Sigmoid colon (tissue), 7 donors: ENCODE measurements at places on chromosomes 11 and 22. TPM values are rescaled to one million over a fixed set of nuclear protein-coding genes. Genes with fewer than 3 reads are reported as not detected.

CASP1 gene
- total RNA-seq = 14.3 TPM

EHF gene
- total RNA-seq = not detected

DNA sequence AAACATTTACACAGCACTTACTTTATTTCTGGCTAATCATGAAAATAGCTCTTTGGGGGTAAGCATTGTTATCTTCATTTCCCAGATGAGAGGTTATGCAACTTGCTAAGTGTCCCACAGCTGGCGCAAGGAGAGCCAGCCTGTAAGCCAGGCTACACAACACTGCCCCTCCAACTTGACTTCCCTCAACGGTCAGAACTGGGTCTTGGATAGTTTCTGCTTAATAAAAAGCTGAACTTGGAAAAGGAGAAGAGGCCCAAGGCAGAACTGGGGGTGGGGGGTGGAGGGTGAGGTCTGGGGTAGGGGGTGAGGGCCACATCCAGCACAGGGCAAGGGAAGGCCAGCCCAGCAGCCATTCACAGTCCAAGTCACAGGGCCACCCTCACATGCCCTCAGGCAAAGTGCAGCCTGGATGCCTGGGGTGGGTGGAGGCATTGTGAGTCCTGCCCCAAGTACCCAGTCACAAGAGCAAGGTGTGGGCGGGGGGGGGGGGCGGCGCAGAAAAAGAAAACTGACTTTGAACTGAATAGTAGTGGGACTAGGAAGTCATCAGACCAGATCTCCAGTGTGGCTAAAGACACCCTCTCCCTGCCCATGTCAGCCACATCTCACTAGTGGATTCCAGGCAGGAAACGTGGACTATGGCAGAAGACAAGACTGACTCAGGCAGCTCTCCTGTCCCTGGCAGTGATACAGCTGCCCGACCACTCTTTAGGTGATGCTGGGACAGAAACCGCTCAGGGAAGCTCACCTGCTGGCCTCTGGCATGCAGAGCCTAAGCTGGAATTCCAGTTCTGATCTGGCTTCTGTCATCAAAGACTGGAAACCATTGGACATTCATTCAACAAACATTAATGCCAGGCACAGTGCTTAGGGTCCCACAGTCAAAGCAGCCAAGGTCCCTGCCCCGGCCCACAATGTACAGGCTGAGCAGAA, 52.4 kb downstream of the PACSIN2 start:
- DNase-seq = no peak
- H3K27ac ChIP-seq = peak overlapping the region; percentile 28
- no peaks in the 10 kb centered on the region for H3K4me1 ChIP-seq
- no peaks in the 10 kb centered on the region for H3K36me3 ChIP-seq
- H3K27me3 ChIP-seq = no peaks in the 10 kb centered on the region

GRCh38 chr11:34337016-34337415, 20.8 kb downstream of the ABTB2 start:
- peaks cover 11% of the 10 kb centered on the region for H3K4me1 ChIP-seq
- no peak overlapping the region for H3K4me3 ChIP-seq
- H3K27me3 ChIP-seq = no peaks in the 10 kb centered on the region
- DNase-seq = no peak

DNA sequence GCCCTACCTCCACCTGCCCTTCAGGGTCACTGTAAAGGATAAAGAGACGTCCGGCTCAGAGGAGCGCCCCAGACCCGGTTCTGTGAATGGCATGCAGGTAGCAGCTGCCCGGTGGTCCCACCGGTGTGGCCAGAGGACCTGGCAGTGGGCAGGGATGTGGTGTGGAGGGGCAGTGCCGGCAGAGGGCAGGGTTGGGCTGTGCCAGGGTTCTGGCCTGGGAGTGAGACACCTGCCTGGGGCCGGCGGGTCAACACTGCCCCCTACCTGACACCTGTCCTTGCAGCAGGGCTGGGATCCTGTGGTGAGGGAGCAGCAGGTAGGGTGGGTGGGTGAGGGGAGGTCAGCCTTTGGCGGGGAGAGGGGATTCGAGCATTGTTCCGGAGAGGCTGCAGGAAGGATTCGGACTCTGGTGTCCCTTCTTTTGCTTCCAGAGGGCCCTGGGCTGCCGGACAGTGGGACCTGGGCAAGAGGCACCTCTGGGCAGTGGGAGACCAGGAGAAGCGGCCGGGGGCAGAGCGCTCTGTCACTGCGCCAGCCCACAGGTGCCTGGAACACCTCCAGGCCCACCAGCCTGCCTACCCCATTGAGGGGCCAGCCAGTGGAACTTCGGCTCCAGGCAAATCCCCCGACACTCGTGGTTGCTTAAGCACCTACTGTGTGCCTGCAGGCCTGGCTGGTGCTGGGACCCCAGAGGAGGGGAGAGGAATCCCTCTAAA, 1.6 kb upstream of the PHLDA2 start:
- peaks cover 15% of the 10 kb centered on the region for H3K27me3 ChIP-seq
- H3K27ac ChIP-seq = no peak overlapping the region
- peak; percentile 71 for DNase-seq
- no peak overlapping the region for H3K4me3 ChIP-seq

DNA sequence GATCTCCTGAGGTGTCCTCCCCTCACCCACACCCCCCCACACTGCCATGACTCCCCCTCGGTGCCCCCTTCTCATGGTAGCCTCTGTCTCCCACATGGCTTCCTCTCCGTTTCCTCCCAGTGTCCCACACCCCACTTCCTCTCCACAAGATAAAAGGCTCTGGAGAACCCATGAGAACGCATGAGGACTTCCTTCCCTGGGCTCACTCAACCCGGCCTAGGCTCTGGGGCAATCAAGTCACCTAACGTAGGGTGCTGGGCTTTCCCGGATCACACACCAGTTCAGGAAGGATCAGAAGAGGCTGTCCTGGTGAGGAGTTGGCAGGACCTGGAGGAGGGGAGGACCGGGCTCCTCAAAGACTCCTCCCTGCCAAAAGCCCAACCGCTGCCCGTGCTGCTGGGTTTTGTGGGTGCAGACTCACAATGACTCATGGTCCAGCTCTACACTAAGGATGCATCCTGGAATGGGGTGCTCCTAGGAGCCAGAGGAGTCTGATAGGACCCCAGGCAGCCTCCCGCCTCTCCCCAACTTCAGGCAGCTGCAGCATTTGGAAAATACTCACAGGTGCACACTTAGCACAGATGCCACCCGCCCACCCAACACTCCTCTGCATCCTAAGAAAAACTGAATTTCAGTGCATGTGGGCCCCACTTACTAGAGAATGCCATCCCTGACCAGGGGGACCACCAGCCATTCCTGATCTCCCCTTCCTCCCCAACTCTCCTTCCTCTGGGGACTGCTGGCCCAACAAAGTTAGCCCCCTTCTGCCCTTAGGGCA, 21.0 kb downstream of the SLC22A12 start:
- H3K27ac ChIP-seq = no peak overlapping the region
- H3K36me3 ChIP-seq = no peaks in the 10 kb centered on the region
- peaks cover 4% of the 10 kb centered on the region for H3K4me1 ChIP-seq
- no peak for DNase-seq

GRCh38 chr11:36196411-36196998, 92.7 kb downstream of the COMMD9 start:
- no peak overlapping the region for H3K4me3 ChIP-seq
- no peaks in the 10 kb centered on the region for H3K27me3 ChIP-seq
